H9 (cell line): ENCODE measurements at places on chromosomes 5 and 9. TPM values are rescaled to one million over a fixed set of nuclear protein-coding genes. Genes with fewer than 3 reads are reported as not detected.

DNA sequence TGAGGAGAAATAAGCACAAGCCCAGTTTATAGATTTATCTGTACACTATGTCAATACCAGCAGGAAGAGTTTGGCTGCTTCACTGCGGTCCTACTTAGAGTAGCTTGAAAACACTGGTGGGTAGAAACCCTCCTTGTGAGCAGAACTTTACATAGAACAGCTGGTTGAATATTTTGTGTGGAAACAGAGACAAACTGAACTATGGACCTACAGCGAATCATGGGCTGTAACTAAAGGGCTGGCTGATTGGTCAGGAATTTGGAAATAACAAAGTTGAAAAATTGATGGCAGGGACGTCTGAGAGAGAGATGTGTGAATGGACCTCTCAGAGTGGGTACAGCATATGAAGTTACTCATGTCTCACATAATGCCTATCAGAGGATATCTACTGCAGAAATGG is 392.5 kb downstream of the MAN2A1 start:
- H3K27ac ChIP-seq: no peak overlapping the region
- no peak for DNase-seq
- no peaks in the 10 kb centered on the region for H3K36me3 ChIP-seq
- no peaks in the 10 kb centered on the region for H3K27me3 ChIP-seq
- no peaks in the 10 kb centered on the region for H3K4me1 ChIP-seq

DNA sequence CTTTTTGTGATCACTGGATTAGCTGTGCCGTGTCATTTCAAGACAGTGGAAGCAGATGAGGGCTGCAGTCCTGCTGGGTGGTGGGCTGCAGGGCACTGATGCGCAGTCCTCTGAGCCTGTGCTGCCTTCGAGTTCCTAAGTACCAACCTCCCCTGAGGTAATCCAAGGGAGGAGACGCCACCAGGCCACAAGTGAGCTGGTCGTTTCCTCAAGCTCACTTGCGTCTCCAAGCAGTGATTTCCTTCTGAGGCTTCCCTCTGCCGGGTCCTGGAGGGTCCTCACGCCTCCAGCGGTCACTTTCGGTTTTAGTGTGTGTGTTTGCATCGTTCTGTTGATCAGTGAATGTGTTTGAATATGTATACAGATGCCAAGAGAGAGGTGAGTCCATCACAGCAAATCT is 115.7 kb downstream of the TRIO start:
- peaks cover 41% of the 10 kb centered on the region for H3K4me1 ChIP-seq
- H3K27ac ChIP-seq: peak overlapping the region; percentile 57
- peaks cover 12% of the 10 kb centered on the region for H3K36me3 ChIP-seq
- H3K4me3 ChIP-seq: peak overlapping the region; percentile 2; the same call in 1 of the 2 replicates
- H3K27me3 ChIP-seq: no peaks in the 10 kb centered on the region

DNA sequence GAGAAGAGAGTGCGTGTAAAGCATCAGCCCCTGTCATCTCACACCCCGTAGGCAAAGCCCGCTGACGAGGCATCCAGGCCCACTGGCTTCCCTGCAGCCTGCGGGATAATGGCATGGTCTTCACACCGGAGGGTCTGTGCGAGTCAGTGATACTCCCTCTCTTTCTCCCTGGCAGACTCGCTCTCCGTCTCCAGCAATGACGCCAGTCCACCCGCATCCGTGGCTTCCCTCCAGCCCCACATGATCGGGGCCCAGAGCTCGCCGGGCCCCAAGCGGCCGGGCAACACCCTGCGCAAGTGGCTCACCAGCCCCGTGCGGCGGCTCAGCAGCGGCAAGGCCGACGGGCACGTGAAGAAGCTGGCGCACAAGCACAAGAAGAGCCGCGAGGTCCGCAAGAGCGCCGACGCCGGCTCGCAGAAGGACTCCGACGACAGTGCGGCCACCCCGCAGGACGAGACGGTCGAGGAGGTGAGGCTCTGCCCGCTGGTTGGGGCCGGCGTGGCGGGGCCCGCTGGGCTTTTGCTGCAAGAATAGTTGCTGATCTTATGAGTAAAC is 120.7 kb upstream of the OTULINL start:
- no peak overlapping the region for H3K4me3 ChIP-seq
- no peak overlapping the region for H3K27ac ChIP-seq
- H3K27me3 ChIP-seq: no peaks in the 10 kb centered on the region
- no peak for DNase-seq

DNA sequence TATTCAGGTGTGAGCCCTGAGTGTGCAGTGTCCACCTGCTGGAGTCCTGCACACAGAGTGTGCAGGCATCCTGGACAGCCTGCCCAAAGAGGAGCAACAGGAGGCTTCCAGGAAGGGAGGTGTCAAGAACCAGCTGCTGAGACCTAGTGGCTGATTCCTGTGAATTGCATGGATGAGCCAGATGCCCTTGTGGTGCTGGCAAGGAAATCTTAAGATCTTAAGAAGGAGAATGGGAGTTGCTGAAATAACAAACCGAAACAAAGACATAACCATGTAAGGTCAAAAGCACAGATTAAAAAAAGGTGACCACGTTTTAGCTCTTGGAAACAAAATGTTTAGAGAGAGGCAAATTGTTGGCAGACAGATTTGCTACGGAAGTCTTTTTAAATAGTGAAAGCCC is 29.3 kb upstream of the RPS23 start:
- no peak for DNase-seq
- no peak overlapping the region for H3K4me3 ChIP-seq
- peaks cover 20% of the 10 kb centered on the region for H3K36me3 ChIP-seq
- H3K27ac ChIP-seq: no peak overlapping the region
- no peaks in the 10 kb centered on the region for H3K4me1 ChIP-seq
- no peaks in the 10 kb centered on the region for H3K27me3 ChIP-seq

DNA sequence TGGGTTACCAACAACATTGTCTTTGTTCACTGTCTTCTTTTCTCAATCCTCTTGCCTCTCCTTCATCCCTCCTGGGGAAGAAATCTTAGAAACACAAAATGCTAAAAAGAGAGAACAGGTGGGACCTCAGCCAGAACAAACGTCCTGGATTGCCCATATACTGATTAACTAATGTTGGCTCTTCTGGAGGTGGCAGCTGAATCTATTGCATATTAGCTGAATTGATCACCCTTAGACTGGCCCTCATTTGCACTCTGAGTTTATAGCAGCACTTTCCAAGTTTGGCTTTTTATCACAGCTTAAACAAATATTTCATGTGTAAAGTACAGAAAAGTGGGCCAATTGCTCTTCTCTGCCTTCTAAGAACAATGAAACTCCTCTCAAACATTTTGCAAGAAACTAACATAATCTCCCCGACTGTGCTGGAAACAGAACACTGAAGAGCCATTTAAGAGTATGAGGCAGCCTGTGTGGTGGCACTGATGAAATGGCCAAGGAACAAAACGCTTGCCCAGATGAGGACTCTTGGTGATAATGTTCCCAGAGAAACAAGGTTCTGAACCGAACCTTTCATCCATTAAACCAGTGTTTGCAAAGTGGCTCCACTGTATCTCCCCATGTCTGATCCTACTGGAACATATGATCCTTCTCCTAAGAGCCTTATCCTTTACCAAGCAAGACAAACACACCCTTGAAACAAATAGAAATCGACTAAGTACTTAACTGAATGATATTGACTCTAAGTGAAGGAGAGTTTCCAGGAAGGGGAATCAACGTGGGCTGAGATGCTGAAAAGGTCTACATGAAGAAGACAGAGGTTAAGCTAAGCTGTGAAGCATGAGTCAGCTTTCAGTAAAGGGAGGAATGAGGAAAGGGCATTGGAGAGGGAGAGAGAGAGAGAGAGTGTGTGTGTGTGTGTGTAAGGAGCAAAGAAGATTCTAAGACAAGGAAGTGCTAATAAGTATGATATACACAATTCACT is 83.2 kb upstream of the LIFR start:
- no peak overlapping the region for H3K4me3 ChIP-seq
- H3K27ac ChIP-seq: no peak overlapping the region
- DNase-seq: no peak
- no peaks in the 10 kb centered on the region for H3K27me3 ChIP-seq
- H3K36me3 ChIP-seq: no peaks in the 10 kb centered on the region; the same call in 1 of the 2 replicates

GRCh38 chr5:107483231-107484024 is 187.3 kb downstream of the EFNA5 start:
- DNase-seq: no peak
- H3K27ac ChIP-seq: no peak overlapping the region
- no peak overlapping the region for H3K4me3 ChIP-seq
- H3K4me1 ChIP-seq: no peaks in the 10 kb centered on the region; the same call in 1 of the 2 replicates

FAM78A gene
- 1.9 and 2.1 TPM in 2 replicates for total RNA-seq
